ENCODE measurements at places on chromosomes 11 and 22.

DNA sequence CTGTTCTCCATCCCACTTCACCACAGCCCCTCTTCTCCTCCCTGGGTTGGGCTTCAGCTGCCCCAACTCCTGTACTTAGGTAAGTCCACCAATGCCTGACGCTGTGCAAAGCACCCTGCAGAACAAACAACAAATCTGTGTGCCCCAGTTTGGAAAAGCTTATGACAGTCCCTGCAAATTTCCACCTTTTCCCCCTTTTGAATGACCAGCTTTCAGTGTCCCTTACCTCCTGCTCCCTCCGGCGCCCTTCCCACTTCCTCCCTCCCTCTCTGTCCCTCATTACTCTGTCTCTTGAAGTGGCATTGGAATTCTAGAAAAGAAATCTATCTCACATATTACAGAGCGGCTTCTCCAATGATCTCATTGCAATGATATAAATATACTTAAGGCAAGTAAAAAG lies 352.9 kb upstream of the B3GAT1 start:
- DNase-seq, result no peak

DNA sequence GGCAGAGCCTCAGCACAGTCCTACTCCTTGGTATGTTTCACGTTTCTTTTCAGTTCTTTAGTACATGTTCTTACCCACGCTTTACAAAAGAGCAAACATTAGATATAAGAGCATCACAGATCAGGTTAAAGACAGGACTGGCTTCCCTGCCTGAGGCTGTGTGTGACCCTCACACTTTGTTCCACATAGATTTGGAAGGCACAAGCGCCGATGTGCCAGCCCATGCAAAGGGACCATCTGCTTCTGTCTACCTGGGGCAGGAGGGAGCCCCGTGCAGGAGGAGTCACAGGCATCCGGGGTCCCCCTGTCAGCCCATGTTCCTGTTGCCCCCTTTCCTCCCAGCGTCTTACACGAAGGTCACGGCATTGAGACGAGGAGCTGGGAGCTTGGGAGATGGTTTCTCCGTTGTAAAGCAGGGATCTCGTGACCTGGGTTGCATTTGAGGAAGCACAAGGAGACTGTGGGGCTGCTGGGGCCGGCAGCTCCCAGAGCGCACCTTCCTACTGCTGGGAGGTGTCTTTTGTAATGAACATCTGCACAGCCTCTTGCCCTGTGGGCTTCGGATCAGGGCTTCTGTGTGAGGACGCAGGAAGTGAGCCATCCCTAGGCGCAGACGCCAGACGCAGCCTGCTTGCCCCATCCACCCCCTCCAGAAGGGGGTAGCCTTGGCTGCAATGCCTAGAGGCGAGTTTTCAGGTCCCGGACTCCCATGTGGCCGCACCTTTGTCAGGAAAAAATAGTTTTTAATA lies 72.6 kb downstream of the SCN3B start:
- no peak for DNase-seq

- DNase-seq, result no peak
Measured at GRCh38 chr22:27400811-27401210, 400.7 kb downstream of the MN1 start.

DNA sequence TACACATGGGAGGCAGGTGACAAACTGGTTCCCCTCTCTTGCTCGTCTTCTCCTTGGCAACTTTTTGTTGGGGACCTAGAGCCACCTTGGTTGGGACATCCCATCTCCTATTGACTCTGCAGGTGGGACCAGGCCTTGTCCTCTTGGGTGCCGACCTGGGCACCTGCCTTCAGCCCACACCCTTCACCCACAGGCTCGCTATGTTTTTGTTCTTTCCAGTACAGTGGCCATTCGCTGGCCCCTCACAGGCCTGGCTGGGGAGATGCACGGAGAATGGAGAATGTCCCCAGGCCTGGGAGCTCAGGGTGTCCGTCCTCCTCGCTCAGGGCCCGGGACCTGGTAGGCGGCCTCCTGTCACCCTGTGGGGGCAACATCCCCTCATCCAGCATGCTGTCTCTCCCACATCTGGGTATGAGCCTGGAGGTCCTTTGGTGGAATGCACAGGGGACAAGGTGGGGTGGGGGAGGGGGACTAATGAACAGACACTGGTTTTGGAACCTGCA lies 14.9 kb upstream of the OMP start:
- no peak for DNase-seq

DNA sequence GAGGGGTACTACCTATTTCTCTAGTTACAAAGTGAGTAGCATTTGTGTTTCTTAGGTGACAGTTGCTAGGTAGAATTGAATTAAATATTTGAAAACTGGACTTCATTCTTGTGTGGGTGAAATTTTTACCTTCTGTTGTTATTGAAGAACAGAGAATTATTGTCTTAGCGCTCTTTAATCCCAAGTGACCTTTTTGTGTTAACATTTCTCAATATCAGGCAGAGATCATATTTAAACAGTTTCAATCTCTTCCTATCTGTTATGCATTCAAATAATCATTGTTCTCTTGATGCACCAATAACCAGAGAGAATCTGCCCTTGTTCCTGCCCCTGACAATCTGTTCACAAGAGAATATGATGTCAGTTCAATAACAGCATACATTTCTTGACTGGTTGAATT lies 14.2 kb downstream of the KMT2A start:
- DNase-seq, result no peak

DNA sequence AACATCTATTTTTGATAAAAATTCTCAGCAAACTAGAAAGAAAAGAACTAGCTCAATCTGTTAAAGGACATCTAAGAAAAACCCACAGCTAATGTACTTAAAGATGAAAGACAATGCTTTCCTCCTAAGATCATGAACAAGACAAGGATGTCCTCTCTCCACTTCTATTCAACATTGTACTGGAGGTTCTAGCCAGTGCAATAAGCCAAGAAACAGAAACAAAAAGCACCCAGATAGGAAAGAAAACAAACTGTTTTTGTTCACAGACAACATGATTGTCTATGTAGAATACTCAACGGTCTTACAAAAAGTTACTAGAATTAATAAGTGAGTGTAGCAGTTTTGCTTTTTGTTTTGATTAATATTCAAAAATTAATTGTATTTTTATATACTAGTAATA lies 7.8 kb downstream of the CD3D start:
- no peak for DNase-seq

- DNase-seq, result no peak
Measured at GRCh38 chr11:57410287-57410686, 16.6 kb downstream of the SLC43A3 start.

DNA sequence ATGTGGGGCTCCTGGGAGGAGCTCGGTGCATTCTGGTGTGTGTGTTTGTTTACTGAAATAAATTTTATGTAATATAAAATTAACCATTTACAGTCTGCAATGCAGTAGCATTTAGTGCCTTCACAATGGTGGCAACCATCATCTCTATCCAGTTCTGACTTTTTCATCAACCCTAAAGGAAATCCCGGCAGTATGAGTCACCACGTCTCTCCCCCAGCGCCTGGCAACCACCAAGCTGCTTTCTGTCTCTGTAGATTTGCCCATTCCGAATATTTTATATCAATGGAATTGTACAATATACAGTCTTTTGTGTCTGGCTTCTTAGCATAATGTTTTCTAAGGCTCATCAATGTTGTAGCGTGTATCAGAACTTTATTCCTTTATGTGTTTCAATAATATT lies 300.5 kb downstream of the MIAT start:
- DNase-seq, result no peak

DNA sequence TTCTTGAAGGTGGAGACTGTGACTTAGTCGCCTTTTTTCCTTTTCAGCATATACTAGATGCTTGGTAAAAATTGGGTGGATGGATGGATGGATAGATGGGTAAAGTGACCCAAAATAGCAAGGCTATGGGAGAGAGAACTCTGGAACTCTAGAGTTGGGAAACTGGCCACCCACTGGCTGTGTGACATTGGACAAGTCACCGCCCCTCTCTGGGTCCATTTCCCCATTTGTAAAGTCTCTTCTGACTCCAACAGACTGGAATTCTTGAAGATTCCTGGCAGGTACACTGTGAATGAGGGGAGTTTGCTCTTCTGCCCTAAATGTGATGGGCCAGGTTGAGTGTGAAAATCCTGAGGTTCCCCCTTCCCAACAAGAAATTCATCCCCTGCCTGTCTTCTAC lies 8.0 kb downstream of the TKFC start:
- no peak for DNase-seq

- no peak for DNase-seq
Measured at GRCh38 chr11:44837661-44838060, 110.9 kb downstream of the TSPAN18 start.

Data from GM12892 (cell line).